Naive thymus-derived CD8-positive, alpha-beta T cell (primary cell): ENCODE measurements at places on chromosomes 1 and 21.

DNA sequence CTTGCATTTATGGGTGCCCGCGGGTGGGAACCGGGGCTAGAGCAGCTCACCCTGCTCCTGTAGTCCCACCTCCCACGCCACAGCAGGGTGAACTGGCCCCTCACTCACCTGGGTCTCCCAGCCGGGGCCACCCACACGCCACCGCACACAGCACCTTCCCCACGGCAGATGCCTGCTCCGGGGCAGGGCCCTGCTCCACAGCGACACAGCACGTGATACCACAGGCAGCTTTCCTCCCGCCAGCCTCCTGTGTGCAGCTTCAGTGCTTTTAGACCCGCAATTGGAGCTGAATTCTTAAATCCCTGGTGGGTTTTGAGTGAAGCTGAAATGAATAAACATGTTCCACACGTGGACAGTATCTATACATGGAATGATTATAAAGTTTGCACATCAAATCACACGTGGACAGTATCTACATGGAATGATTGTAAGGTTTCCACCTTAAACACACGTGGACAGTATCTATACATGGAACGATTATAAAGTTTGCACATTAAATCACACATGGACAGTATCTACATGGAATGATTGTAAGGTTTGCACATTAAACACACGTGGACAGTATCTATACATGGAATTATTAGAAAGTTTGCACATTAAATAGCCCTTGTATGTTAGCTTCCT, 93.1 kb upstream of the COL6A1 start:
- no peak for DNase-seq

GRCh38 chr1:180057883-180058396, 96.7 kb upstream of the QSOX1 start:
- DNase-seq, result no peak

GRCh38 chr1:113758631-113759332, 504 bp downstream of the PHTF1 start:
- peak; percentile 67 for DNase-seq

GRCh38 chr1:167152192-167152876, 58.5 kb downstream of the STYXL2 start:
- no peak for DNase-seq

GRCh38 chr1:236000781-236001180, 64.1 kb downstream of the NID1 start:
- no peak for DNase-seq

DNA sequence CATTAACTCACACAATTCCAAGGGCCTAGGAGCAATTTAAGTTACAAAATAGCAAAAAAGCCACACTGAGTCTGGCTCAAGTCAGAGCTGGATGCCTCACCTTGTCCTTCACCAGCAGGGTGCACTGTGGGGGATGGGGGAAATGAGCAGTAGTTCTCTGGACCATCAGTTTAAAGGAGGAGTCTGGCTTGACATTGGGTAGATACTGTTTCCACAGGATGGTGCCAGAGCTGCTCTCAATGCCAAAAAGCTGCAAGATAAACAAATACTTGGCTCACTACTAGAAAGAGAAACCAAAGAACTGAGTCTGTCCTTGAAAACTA, 18.8 kb downstream of the EMC1 start:
- DNase-seq, result peak; percentile 21

GRCh38 chr1:147083919-147084272, 88.4 kb downstream of the PRKAB2 start:
- DNase-seq, result no peak

GRCh38 chr1:26276432-26276838, 3.5 kb upstream of the SH3BGRL3 start:
- no peak for DNase-seq

DNA sequence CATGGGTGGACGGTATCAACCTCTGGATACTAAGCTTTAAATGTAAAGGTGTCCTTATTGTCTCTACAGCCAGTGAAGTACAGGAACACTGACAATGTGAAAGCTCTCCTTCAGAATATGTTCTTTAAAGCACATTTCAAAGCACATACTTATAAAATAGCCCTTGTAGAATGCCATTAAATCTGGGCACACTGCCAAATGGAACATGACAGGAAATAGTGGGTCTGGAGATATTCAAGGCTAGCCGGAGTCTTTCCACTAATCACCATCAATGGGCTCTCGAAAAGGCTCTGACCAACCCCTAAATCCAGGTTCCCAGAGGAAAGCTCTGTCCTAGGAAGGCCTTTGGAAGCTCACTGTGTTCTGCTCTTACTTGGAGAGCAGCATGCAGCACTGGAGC, 46.6 kb downstream of the PLD5 start:
- no peak for DNase-seq

- DNase-seq, result no peak
Measured at GRCh38 chr1:22803833-22804232, 93.2 kb downstream of the EPHB2 start.

GRCh38 chr1:74693473-74693872, 19.9 kb upstream of the ERICH3 start:
- no peak for DNase-seq

DNA sequence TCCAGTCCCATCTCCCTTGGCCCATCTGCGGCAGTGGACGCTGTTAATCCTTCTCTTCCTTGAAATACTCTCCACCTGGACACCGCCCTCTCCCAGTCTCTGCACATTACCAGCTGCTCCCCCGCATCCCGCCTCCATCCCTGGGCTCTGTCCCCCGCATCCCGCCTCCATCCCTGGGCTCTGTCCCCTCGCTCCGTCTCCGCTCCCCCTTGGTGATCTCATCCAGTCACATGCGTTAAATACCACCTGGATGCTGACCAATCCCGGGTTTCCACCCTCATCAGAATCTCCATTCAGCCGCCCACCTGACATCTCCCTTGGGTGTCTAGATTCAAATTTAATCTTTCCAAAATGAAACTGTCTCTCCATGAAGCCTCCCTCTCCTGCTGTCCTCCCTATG, 106.1 kb downstream of the PRDM2 start:
- no peak for DNase-seq

DNA sequence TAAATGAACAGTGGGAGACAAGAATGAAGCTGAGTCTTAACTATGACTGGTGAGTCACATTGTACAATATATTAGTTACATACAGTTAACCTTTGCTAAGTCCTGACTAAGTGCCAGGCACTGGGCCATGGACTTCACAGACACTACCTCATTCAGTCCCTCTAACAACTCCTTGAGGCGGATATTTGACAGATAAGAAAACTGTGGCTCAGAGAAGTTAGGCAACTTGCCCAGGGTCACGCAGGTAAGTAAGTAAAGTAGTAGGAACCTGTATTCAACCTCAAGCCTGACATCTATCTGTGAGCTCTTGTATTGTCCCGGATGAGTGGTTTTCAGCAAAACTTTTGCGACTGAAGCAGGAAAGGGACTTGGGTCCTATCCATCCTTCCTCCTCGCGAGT, 62.1 kb downstream of the GNG12 start:
- no peak for DNase-seq

DNA sequence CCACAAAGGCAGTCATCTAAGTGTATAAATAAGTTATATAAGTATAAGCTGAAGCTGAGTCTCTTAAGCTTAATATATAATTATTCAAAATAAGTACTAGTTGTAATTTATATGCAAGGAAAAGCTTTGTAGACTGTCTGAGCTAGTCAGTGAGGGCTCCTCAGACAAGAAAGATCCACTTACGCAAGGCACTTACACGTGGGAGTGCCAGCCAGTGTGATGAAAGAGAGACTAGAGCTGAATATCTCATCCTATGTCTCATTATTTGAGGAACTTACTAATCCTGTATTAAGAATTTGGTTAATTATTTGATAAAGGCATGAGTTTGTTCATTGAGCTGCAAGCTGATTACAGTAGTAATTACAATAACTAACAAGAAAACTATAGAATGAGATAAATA, 146.9 kb downstream of the PDE4B start:
- DNase-seq, result no peak

DNA sequence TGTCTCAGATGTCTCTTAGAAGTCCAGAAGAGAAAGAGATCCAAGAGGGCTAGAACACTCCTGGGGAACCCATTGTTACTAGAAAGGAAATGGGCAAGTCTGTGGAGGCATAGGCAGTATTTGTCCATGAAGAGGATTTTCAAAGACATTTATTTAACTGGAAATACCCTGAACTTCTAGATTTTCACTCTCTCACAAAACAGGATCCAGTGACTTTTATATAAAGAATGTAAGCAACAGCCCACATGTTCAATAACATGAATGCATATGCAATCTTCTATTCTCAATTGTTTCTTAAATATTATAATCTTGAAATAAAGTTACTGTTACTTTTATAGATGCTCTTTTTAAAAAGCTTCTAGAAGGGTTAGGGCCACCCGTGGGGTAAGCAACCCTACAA, 53.4 kb downstream of the TBX15 start:
- DNase-seq, result no peak

GRCh38 chr1:112927462-112927990, 28.5 kb downstream of the SLC16A1 start:
- DNase-seq, result no peak

DNA sequence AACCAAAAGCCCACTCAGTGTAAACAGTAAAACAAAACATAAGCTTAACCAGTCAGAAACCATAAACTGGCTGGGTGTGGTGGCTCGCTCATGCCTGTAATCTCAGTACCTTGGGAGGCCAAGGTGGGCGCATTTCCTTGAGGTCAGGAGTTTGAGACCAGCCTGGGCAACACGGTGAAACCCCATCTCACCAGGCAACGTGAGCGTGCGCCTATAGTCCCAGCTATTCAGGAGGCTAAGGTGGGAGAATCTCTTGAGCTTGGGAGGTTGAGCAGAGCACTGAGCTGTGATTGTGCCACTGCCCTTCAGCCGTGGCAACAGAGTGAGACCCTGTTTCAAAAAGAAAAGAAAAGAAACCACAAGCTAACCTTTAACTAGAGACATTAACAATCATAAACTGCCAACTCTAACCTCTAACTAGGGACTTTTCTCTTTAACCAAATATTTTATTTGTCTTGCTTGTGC, 13.1 kb upstream of the PRRC2C start:
- DNase-seq, result no peak

DNA sequence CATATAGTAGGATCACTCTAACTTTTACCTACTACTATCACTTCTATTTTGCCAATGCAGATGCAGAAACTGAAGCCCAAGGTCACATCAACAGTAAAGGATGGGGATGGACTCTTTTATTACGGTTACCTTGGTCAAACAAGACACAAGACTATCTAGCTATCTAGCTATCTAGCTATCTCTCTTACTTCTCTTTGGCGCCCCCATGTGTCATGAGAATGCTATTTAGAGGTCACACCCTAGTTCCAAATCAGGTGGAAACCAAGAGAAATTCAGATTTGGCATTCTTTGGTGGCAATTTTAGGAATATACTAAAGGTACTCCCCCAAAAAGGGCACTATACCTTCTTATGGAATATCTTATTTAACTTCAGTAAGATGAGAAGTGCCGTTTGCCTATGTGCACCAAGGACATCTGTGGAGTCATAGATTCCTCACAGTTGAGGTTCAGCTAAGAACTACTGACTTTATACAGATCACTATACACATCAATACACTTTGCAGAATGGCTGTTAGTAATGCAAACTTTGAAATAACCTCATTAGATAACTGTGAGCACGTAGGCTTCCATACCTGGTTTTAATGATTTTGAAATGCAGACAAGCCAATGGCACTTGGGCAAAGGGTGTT, 6.7 kb downstream of the ZNF648 start:
- DNase-seq, result peak; percentile 10

DNA sequence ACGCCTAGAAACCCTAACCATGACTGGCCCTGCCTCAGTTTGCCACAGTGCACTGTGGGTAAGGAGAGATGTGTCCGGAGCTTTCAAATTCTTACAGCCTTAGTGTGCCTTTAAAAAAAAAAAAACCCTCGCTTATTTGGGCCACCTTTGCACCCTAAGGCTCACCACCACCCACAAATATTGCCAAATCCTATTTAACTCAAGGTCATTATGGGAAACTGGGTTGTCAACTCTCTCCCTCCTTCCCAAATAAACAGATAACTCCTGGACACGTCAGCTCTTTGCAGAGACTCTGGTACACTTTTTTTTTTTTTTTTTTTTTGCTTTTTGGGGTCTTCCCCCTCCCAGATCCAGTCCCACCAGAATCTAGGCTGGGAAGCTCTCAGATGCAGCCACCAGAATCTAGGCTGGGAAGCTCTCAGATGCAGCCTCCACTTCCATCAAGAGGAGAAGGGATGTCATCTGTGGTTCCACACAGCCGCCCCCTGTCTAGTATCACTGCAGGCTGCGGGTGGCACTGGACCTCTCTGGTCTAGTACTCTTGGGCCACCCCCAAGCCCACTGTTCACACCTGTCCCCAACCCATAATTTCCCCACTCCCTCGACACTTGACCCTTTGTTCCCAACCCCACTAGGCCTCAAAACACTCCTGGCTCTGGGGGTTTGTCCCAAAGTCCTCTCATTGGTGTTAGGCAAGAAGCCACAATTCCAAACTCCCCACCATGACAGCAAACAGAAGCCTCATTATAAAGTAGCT, 3.4 kb downstream of the DHRS3 start:
- DNase-seq, result no peak

GRCh38 chr21:42107881-42108553, 36.9 kb downstream of the UMODL1 start:
- peak; percentile 74 for DNase-seq

DNA sequence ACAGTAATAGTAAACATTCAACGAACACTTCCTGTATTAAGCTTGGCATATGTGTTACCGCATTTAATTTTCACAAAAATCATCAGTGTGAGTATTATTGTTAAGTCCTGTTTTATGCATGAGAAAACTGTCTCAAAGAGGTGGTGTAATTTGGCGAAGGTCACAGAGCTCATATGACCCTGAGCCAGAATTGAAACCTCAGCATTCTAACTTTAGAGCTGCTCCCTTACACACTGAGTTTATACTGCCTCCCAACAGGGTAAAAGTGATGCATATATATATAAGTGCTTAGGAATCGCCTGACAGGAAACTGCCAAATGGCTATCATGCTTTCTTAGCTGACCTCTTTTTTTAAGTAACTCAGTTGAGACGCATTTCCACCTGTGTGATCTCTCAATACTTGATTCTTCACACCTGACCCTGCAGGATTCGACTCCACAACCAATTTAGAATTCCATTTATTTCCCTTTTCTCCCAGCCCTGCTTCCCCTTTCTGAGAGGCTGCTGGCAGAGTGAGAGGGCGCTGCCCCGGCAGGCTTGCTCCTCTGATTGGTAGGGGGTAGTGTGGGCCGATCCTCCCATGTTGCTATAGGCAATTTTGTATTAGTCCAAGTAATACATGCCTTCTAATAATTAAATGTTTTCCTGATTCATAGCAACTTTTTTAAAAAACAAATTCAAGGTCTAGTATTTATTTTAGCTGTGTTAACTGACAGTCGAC, 40.5 kb downstream of the ZBTB40 start:
- no peak for DNase-seq
